ENCODE measurements at places on chromosomes 13 and 19.
A peak's percentile ranks its signal among the peaks of the same experiment; 100 is the strongest.

DNA sequence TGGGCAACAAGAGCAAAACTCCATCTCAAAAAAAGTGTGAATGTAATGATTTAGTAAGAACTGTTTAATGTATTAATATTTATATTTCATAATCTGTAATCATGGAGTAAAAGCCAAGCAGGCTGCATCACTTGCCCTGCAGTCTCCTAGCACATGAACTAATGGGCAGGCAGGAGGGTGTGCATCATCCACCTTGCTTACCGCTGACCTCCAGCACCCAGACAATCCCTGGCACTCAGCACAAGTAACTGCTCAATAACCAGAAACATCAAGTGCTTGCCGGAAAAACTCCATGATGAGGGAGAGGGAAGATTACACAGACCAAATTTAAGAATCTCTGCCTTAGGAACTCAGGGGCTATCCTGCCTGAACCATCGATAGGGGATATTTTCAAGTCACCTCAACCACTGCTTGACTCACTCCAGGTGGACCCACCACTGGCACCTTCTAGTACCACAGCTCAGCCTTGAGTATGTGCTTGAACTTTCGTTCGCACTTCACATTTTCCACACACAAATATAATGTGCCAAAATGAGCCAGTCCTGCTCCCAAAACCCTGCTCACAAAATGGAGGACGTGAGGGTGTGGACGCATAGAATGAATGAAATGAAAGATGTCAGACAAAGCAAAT is 18.6 kb downstream of the BRD4 start:
- DNase-seq = no peak

DNA sequence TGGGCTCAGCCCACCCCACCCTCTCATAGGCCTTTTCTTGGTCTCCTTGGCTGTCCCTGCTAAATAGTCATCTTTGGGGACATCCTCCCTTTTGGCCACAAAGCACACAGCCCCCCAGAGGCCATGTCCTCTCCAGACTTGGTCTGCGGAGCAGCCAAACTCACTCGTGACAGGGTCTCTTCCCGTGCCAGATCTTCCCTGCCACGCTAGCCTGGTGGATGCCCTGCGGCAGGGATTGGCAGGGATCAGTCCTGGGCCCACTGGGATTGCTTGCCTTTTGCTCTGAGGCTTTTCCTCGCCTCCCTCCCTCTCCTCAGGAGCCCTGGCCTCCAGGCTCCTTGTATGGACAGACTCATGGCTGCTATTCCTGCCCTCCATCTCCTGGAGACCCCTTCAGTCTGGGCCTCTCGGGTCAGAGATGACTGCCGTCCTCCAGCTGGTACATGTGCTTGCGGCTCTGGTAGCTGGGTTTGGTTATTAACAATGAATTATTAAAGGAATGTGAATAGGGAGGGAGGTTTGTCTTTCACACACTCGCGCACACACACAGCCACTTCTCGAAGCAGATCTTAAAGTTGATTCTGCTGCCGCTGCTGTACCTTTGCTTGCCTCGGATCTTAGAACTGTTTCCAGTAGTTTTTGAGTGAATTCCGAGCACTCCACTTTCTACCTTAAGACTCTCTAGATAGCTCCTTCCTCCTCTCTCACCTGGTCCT is 45.1 kb downstream of the NFIX start:
- no peak for DNase-seq

DNA sequence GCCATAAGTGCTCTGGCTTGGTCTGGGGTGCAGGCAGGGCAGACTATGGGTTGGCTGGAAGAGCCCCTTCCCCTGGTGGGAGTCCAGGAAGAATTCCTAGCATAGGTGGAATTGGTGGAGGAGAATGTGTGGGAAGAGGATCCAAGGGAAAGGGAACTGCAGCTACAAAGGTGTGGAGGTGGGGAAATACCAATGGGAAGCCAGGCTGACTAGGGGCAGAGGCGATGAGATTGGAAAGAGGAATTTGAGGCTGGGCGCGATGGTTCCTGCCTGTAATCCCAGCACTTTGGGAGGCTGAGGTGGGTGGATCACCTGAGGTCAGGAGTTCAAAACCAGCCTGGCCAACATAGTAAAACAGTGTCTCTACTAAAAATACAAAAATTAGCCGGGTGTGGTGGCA is 4.8 kb upstream of the SDHAF1 start:
- no peak for DNase-seq

DNA sequence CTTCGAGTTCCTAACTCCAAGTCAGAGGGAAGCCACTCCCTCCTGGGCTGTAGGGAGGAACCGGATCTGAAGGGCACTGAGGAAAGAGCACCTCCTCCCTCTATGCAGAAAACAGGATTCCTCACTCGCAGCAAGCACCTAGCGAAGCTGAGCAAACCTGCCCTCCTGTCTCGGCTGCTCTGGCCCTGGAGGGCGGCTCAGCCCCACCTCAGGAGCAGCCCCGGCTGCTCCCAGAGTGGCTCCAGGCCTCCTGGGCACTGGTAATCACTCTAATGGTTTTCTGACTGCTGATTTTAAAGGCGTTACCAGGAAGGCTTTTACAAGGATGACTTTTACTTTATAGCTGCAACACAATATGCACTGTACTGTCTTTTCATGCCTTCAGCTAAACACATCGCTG is 312.5 kb downstream of the TEX29 start:
- no peak for DNase-seq

DNA sequence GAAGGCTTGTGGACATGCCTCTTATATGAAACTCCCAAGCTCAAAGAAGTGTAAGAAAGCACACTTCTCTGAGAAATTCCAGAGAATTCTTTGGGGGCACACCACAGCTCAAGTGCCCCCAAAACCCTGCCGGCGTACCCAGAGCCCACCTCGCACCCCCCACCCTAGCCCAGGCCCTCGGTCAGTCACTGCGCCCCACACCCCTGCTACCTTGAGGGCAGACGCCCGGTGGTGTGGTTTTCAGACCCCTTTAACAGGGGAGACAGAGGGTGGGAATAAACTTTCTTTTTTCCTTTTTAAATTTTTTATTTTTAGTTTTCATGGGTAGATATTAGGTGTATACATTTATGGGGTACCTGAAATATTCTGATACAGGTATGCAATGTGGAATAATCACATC is 29.5 kb downstream of the PEPD start:
- DNase-seq = no peak

DNA sequence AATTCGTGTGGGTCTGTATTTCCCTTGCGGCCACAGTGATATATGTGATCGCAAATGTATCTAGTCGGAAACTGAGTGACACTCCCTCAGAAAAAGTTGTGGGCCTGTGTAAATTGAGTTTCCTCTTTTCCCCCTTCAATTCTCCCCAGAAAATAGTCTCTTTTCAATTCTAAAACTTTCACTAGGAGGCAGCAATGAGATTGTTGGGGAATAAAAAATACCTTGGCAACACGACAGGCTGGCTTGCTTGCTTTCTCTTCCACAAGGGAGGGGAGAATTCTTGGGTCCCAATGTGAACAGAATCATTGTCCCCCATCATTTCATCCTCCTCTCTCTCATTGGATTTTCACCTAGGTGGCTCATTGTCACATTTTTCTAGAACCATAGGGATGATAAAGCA is 3.7 kb upstream of the SOX21 start:
- DNase-seq = no peak

DNA sequence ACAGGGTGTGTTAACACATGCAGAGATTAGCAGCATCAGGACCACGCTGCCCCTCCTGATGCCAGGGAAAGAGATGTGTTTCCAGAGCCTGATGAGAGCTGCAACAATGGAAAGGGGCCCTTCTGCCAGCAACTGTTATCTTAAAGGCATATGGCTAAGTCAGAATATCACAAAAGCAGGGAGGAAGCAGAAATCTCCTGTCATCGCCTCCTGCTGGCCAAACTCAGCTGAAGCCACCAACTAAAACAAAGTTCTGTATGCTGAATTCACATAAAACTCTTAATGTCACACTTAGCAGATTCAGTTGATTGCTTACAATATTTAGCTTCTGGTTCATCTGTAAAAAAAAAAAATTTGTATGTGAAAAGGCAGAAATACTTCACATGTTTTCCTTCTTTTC is 178.2 kb downstream of the GPC5 start:
- DNase-seq = no peak

GRCh38 chr13:98559169-98559568 is 17.7 kb downstream of the STK24 start:
- no peak for DNase-seq

GRCh38 chr13:76745261-76746200 is 140.7 kb downstream of the KCTD12 start:
- DNase-seq = peak; percentile 25

DNA sequence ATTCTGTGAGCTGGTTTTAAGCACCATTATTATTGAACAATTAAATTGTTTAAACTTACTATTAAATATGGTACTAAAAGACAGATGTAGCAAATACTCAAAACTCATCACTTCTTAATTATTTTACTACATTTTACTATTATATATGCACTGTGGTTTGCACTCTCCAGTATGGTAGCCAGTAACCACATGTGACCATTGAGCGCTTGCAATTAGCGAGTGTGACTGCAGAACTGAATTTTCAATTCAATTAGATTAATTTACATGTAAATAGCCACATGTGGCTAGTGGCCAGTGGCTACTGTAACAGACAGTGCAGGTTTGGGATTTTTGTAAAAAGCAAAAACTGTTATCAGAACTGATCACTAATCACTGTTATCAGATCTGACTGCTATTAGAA is 208.2 kb upstream of the SOX21 start:
- no peak for DNase-seq

- DNase-seq = no peak
Measured at GRCh38 chr19:7386769-7387168, 38.0 kb downstream of the ARHGEF18 start.

- no peak for DNase-seq
Measured at GRCh38 chr13:68099631-68100030, 869.5 kb upstream of the PCDH9 start.

GRCh38 chr13:91174886-91175501 is 172.5 kb upstream of the MIR17HG start:
- no peak for DNase-seq

Data from GM10248 (cell line).